Hepatic stellate cell (primary cell): ENCODE measurements at places on chromosomes 1 and 21.

DNA sequence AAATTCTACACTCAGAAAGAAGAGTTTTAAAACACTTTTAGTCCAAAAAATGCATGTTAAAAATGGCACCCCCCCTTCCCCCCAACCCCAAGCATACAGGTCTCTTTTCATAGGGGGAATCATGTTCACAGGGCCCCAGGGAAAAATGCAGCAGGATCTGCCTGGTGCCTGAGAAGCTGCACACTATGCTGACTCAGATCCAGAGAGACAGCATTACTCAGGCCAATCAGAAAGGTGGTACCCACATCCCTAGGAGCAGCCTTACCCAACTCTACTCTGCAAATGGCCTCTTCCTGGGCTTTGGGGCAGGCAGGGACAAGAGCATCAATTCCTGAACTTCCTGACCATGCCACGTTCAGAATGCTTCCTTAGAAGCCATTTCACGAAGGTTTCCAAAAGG is 119.0 kb downstream of the HIVEP3 start:
- no peak for DNase-seq

- peak; percentile 22 for DNase-seq
Measured at GRCh38 chr1:214967865-214968575, 114.5 kb upstream of the KCNK2 start.

GRCh38 chr1:106700211-106700610 is 356.3 kb upstream of the PRMT6 start:
- DNase-seq, result no peak

DNA sequence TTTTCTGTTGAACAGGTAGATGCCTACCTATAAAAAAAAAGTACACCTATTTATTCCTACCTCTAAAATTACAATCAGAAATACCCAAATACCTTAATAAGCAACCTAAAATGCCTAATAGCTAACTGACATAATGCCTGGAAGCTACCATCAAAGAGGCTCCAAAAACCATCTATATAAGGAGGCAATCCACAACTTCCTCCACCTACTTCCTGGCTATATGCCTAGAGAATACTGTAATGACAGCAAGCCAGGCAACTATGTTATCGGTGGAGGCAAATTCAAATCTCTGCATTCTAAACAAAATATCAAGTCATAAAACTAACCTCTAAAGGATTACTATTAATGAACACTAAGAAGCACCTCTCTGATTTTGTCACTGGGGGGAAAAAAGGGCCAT is 10.1 kb downstream of the ZNF644 start:
- no peak for DNase-seq

- no peak for DNase-seq
Measured at GRCh38 chr1:43308635-43309404, 8.0 kb downstream of the TIE1 start.

GRCh38 chr1:229114850-229115365 is 156.0 kb upstream of the RAB4A start:
- DNase-seq, result no peak

DNA sequence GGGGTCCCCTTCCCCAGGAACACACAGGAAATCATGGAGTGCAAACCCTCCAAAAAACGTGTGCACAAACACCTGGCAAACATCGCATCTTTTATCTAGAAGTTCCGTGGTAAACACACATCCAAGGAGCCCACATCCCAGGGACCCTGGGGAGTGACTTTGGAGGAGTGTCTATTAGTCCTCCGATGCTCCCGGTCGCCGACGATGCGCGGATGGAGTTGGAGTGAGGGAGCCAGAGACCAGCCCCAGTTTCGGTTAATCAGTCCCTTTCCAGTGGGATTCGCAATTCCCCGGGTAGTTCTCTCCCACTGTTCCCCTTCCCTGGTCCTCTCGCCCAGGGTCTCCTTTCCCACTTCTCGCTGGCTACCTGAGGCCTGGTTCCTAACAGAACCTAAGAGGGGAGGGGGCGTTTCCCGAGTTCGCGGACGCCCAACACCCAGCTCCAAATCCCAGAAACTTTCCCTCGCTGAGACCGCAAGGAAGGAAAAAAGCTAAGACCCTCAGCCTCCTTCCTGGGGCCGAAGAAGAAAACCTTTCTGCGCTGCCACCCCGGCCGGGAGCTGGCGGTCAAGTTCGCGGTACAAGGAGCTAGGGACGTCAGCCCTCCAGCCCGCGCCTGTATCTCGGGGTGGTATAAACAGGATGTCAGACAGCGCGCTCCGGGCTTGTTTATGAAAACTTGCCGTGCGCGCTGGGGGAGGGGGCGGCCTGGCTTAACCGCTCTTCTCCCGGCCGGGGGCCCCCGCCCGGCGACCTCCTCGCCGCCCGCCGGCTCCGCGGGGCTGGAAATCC is 787 bp downstream of the JAK1 start:
- DNase-seq, result peak; percentile 60

GRCh38 chr1:32962248-32962896 is 2.2 kb downstream of the RNF19B start:
- DNase-seq, result no peak

DNA sequence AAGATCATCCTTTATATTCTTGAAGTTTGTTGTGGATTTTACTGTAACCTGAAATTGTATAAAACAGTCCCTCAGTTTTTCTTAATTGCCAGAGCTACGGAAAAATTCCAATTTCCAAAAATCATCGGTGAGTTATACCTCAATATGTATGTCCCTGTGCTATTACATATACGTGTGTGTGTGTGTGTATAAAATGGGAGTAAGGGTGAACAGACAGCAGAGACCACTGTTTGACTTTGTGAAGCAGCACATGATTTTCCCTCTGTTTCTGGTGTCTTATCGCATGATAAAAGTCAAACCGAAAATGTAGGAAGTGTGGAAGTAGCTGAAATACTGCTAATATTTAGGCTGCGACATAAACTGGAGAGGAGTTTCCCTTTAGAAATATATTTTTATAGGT is 1.2 kb downstream of the OR2T1 start:
- DNase-seq, result no peak
